ENCODE measurements at places on chromosomes 2 and 18.
A peak's percentile ranks its signal among the peaks of the same experiment; 100 is the strongest.

- DNase-seq, result peak; percentile 71
Measured at GRCh38 chr18:13800505-13801259, 23.3 kb upstream of the MC5R start.

DNA sequence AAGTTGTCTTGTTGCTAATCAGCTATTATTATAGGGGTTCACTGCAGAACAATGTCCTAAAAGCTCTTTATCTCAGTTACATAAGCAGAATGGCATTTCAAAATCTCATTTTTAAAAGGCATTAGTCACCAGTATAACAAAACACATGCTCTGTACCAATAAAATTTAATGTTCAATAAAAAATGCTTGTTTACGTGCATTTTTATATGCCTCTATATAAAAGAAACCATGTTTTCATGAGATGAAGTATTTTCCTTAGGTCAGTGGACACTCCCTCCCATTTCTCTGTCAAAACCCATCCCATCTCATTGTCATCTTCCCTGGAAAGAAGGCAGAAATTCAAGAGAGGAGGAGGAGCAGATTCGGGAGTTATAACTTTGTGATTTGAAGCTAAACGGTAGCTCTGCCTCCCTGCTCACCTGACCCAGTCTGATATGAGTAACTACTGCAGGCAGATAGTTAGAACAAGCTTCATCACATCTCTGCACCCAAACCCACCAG lies 231.9 kb upstream of the SIX2 start:
- peak; percentile 50 for DNase-seq

DNA sequence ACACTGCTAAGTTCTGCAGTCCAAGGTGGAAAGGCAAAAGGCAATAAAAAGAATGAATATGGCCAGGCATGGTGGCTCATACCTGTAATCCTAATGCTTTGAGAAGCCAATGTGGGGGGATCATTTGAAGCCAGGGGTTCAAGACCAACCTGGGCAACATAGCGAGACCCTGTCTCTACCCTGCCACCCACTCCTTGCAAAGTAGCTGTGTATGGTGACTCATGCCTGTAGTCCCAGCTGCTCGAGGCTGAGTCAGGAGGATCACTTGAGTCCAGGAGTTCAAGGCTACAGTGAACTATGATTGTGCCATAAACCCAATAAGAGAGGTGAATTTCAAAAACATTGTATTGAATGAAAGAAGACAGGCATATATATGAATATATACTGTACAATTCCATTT lies 2.4 kb downstream of the MYL12B start:
- no peak for DNase-seq

DNA sequence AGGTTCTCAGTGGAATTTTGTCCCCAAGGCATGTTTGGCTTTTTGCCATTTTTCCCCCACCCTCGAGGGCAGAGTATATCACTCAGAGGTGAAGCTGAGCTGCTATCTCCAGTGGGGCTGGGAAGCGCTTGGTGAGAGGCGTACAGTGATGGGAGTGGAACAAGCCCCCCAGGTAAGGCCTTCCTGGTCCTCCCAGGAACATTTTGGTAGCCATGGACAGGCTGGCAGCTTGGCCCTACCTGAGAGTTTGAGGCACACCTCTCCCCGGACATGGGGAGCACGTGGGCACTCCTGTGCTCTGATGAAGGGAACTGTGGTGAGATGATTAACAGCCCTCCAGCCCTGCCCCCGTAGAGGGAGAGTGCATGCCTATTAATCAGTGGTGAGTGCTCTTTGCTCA lies 99.3 kb downstream of the C1QL2 start:
- peak; percentile 2 for DNase-seq

- DNase-seq, result no peak
Measured at GRCh38 chr18:58253871-58254270, 209.8 kb downstream of the NEDD4L start.

DNA sequence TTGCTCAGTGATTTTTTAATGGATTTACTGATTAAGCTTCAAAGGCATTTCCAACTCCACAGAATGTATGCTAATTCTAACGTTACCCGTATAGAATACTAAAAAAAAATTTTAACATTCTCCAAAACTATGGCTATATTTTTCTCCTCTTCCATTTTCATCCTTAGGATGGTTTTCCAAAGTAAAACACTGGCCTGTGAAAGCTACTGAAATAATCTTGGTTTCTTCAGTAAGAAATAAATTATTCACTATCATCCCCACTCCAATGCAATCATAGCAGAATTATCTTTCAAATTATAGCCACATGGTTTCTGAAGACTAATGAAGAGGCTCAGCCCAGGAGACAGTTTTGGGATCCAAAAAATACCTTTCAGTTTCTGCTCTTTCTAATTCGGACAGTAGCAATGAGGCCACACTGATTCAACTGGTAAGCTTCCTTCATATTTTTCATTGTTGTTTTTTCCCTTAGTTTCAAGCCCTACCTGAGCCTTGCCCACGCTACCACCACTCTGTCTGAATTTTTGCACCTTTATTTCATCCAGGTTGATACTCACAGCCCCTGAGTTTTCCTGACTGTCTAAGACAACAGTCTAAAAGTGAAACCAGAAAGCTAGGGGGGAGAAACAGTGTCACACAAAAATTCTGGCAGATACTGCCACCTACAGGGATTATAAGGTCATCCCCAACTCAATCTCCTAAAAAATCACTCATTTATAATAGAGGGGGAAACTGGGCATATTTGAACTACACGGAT lies 887.9 kb downstream of the NRXN1 start:
- peak; percentile 59 for DNase-seq

- DNase-seq, result no peak
Measured at GRCh38 chr2:16747257-16747656, 81.6 kb upstream of the CYRIA start.

DNA sequence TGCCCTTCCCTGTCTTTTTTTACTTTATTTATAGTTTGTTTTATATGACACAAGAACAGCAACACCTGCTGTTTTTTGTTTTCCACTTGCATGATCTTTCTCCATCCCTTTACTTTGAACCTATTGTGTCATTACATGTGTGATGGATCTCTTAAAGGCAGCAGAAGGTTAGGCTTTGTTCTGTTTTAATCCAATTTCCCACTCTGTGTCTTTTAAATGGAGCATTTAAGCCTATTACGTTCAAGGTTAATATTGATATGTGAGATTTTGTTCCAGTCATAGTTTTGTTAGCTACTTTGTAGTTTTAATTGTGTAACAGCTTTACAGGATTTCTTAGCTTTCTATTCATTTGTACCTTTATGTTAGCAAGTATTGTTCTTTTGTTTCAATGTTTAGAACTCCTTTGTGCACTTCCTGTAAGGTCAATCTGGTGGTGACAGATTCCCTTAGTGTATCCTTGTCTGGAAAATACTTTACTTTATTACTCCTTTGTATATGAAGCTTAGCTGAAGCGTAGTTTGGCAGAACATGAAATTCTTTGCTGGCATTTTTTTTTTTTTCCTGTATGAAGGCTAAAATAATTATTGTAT lies 1443.0 kb upstream of the LRRTM1 start:
- no peak for DNase-seq

DNA sequence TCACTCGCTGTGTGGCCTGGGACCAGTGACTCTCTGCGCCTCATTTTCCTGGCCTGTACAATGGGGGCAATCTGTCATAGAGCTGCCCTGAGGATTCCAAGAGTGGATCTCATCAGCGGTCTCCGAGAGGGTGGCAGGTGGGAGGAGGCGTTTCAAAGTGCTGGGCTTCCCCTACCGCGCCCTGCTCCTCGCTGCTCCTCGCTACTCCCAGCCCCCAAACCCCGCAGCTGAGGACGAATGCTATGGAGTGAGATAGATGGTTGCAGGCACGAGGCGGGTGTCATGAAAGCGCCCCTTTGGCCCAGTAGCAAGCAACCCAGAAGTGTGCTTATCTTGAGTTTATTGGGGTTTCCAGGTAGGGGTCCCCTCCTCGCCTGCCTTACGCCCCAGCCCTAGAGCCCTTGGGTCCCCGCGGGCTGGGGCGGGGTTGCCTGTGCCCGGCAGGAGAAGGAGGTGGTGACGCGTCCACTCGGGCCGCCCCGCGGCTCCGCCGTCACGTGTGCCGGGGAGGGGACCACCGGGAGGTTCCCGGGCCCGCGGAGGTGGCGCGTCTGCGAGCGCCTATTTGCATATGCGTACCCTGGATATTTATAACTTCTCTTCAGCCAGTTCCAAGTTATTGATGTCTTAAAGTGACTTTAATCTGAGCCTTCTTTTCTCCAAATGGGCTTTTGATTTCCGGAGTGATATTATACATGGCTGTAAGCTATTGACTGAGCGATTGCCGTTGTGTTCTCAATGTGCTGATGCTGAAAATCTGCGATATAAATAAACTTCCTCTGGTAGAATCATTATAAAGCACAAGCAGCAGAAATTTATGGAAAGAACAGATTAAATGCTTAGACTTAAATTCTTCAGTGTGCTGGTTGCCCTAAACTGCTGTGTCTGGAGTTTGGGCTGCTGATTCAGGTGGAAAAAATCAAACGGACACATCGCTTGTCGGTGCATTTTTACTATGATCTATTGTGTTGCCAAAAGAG lies 263.7 kb downstream of the ATAD2B start:
- peak; percentile 64 for DNase-seq

GRCh38 chr18:31241900-31242409 lies 76.0 kb upstream of the DSG1 start:
- DNase-seq, result no peak

- no peak for DNase-seq
Measured at GRCh38 chr2:203830304-203831055, 37.1 kb upstream of the CTLA4 start.

- DNase-seq, result no peak
Measured at GRCh38 chr18:65365245-65365980, 385.4 kb upstream of the CDH7 start.

GRCh38 chr2:174054926-174055325 lies 89.8 kb upstream of the SP3 start:
- DNase-seq, result no peak

- DNase-seq, result no peak
Measured at GRCh38 chr18:63040788-63041410, 278.7 kb downstream of the BCL2 start.

GRCh38 chr18:13868501-13869271 lies 44.7 kb downstream of the MC5R start:
- DNase-seq, result no peak

DNA sequence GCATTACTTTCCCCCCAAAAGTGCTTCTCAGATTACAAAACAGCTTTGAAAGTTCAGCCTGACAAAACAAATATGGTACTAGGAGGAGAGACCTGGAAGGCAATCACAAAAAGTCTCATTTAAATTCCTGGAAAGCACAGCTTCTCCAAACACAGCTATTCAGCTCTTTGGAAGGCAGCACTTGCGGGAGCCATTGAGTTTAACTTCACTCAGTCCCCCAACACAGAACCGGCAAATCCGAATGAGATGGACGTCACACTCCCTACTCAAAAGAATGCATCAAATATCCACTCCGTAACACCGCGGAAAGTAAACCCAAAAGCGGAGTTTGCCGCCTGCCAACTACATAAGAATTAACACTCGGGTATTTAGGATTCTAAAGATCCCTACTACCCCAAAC lies 638 bp downstream of the ST6GAL2 start:
- DNase-seq, result no peak

DNA sequence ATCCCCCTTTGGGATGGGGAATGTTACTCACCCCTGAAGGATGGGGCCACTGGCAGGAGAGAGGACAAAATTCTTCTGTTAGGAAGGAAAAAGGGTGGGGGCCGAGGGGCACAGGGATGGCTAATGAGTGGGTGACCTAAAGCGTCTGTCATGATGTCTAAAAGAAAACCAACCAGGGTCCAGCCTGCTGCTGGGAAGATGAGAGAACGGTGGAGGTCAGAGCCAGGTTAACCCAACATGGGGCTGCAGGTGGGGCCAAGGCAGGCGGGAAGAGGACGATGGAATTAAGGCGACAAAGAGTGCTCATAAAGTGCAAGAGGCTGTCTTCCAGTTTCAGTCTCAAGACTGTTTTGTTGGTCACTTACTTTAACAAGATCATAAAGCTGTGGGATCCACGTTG lies 90.2 kb downstream of the SMIM21 start:
- DNase-seq, result no peak

DNA sequence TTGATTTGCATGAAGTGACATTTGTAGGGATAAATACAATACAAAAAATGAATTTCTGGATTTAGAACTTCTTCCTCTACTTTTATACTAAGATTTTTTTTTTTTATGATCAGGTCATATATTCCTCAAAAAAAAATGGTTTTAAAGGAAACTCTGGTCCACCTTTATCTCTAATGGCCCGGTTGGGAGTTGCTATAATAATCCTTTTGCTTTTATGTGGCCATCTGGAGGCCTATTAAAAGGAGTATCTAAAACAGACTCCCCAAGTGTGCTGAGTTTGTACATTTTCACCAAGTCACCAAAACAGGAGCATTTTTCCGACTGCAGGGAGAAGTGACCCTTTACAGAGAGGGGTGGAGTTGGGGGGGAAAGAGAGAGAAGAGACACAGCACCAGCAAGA lies 329.2 kb upstream of the FIGN start:
- no peak for DNase-seq

DNA sequence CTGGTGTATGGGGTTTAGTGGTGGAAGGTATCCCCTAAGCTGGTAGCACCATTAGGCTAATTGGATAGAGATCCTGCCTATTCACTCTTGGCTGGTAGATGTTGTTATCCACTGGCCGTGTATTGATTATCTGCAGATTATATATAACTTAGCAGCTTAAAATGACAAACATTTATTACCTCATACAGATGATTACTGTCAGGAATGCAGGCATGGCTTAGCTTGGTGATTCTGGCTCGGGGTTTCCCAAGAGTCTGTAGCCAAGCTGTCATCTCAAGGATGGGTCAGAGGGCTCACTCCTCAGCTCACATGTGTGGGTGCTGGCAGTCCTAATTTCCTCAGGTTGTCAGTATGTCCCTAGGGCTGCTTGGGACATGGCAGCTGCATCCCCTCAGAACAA lies 465.8 kb downstream of the PARD3B start:
- no peak for DNase-seq

DNA sequence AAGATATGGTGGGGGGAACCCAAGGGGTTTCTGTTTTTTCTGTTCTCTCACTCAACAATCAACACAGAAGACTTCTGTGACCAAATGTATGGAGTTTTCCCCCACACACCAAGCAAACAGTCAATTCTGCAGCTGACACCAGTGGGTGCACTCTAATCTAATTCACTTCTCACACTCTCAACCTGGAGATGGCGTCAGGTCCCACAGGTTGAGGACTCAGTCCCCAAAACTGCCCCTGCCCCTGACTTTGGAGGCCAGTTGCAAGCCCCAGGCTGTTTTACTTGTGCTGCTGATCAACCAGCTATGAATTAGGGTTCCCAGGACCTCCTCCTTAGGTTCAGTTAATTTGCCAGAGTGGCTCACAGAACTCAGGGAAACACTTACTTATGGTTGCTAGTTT lies 6.2 kb downstream of the RNU2-63P start:
- DNase-seq, result no peak

DNA sequence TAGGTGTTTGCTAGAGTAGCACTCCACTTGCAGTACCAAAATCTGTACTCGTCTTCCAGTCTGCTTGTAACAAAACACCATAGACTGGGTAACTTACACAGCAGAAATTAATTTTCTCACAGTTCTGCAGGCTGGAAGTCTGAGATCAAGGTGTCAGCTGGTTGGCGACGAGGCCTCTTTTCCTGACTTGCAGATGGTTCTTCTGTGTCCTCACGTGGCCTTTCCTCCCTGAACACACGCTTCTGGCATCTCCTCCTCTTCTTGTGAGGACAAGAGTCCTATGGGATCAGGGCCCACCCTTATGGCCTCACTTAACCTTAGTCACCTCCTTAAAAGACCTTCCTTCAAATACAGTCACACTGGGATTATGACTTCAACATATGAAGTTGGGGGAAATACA lies 493.5 kb upstream of the MYT1L start:
- no peak for DNase-seq

GRCh38 chr2:24909555-24910177 lies 10.4 kb downstream of the ADCY3 start:
- DNase-seq, result peak; percentile 73

Measured in GM03348 (cell line).